ENCODE measurements at places on chromosomes 5 and 9. TPM values are rescaled to one million over a fixed set of nuclear protein-coding genes. Genes with fewer than 3 reads are reported as not detected.

GRCh38 chr9:106304401-106304920, 558.5 kb upstream of the ZNF462 start:
- DNase-seq: no peak

DNA sequence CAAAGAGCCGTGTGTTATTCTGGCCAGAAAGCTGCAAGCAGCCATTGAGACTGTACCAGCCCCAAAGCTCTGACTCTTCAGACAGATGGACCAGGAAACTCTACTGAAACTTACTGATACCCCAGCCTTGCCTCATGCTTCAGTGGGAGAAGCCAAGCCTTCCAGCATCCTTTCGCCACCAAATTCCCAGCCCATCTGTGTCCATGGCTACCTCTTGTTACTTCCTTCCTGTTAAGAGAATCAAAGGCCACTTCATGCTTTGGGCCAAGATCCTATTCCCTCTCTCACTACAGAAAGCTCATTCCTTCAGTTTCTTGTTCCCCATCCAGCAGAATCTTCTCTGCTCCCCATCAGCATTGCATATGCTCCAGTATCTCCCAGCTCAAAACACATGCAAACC, 46.9 kb upstream of the FREM1 start:
- no peak for DNase-seq

DNA sequence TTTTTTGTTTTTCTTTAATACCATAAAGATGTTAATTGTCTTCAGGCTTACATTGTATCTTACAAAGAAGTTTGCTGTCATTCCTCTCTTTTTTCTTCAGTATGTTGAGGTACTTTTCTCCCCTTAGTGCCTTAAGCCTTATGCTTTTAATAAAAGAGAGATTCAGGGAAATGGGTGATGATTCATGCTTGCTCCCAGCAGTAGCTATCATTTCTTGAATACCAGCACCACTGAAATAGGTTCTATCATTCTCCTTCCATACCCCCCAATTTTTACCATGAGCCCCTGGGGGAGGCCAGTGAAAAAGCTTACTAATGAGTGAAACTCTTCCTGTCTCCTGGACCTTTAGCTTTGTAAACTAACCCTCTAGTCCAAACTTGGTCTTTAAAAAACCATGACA, 165.0 kb downstream of the FBXL7 start:
- no peak for DNase-seq

DNA sequence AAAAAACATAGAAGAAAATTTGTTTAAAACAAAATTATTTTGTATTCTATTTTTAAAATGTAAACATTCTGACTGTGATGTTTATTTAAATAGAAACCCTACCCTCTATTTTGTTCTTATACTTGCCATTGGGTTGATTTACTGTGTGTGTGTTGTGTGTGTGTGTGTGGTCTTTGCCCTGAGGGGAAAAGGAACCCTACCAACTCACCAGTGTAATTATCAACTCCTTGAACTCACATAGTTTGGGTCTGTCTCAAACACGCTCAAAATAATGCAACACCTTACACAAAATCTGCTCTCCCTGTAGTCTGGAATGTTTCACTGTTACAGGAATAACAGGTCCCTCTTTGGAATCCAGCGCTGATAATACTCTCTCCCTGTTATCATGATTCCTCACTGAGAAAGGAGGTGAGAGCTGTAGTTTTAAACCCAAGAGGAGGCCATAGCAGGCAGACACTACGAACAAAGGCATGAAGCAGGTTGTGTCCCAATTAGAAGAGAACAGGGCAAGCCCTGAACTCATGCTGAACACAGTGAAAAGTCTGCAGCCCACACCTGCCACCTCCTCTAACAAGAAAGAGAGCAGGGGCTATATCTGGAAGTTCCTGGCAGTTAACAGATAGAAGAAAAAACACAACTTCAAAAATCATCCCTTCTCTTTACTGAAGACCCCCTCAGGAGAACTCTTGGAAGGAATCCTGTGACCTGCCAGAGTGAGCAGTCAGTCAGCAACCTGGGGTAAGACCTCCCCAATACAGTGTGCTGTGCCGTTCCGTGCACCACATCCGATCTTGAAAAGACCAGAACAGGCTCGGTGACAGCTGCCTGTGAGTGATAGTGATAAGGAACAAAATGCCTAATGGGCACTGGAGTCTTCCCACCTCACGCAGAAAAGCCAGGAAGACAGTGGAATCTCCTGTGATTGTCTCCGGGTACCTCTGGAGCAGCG, 608.1 kb upstream of the ADAMTS16 start:
- no peak for DNase-seq

DNA sequence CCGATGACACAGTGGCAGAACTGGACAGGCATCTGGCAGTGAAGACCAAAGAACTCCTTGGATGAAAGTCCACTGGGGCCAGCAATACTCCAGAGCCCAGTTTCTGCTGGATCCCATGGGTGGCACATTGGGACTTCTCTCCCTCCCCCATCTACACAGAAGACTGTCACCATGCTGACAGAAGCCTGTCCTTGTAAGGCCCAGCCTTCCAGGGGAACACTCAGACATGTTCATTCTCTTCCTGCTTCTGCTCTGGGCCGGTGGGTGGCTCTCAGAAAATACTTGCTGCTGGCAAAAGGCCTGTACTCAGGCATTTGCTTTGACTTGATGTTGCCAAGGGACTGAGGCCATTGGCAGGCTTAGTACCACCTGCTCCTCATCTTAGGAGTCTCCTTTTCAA, 48.3 kb upstream of the PTGS1 start:
- no peak for DNase-seq

DNA sequence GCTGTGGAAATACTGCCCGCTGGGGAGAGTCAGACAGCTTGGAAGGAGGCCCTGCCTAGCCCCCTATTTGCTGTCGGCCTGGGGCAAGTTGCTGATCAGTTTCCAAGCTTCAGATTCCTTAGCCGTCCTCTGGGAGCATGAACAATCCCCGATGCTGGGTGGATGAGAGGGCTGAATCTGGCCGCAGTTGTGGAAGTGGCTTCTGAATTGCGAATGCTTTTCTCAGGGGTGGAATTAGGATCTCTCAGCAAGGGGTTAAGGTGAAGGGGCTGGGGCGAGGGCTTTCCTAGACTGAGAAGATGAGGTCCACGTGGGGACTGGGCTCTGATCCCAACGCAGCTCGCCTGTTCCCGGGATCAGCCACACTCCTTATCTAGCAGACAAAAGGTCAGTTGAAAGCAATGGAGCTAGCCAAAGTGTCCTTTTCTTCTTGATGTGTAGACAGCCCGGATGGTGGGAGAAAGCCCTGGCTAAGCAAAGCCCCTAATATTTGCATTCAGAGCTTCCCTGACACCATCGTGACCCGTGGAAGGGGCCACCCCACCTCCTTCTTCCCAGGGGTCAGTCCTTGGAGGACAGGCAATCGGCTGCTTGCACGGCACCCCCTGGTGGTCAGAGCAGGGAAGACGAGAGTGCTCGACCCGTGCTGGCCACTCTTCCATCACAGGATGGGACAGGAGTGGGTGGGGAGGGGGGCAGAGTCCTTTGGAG, 54.9 kb downstream of the COL15A1 start:
- DNase-seq: peak; percentile 90

- no peak for DNase-seq
Measured at GRCh38 chr5:148791696-148792095, 34.7 kb upstream of the ADRB2 start.

GRCh38 chr5:355958-356357, 34.4 kb downstream of the AHRR start:
- DNase-seq: no peak

DNA sequence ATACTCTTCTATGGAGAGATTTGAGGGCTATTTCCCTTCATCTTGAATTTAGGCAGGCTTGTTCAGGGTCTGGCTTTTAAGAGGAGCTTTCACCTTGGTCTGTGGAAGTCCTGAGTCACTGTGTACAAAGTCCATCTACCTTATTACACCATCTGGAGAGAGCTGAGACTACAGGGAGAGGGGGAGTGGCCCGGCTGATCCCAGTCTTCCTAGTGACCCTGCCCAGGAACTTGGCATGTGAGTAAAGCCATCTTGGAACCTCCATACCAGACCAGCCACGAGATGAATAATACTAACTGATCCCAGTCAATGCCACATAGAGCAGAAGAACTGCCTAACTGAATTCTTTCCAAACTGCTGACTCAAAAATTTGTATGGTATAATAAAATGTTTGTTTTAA, 8.4 kb upstream of the IL6ST start:
- no peak for DNase-seq

DNA sequence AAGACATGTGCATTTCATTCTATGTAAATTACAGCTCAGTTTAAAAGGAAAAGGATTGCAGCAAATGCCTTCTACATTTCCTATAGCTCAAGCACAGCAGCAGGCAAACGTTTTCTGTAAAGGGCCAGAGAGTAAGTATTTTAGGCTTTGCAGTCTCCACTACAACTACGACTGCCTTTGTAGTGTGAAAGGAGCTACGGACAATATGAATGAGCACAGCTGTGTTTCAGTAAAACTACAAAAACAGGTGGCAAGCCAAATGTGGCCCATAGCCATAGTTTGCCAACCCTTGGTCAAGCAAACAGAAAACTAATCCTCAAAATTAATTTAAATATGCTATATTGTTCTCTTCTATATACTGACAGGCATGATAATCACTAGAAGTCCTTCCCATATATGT, 7.2 kb downstream of the PTBP3 start:
- no peak for DNase-seq

GRCh38 chr9:99359336-99359735, 137.3 kb downstream of the SEC61B start:
- DNase-seq: no peak

DNA sequence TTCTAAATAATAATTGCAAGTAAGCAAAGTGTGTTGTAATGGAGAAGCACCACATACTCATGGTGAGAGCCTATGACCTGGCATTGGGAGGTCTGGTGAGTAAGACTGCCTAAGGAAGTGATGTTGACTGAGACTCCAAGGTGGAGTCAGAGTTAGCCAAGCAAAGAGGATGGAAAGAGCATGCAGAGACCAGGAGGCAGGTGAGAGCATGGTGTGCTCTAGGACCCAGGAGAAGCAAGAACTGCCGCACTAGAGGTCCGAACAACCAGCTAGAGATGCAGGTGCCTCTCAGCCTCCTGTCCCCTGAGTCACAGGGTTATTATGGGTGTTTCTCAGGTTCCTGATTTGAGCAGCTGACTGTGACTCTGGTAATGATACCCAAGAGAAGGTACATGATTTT, 27.3 kb downstream of the ANP32B start:
- DNase-seq: no peak

- no peak for DNase-seq
Measured at GRCh38 chr9:110142868-110143481, 65.0 kb downstream of the C9orf152 start.

- DNase-seq: no peak
Measured at GRCh38 chr9:77469515-77470231, 178.4 kb downstream of the GNA14 start.

GRCh38 chr5:10863763-10864383, 102.8 kb upstream of the DAP start:
- DNase-seq: no peak

- DNase-seq: no peak
Measured at GRCh38 chr5:107418902-107419301, 251.8 kb downstream of the EFNA5 start.

GRCh38 chr5:114238771-114239313, 123.0 kb upstream of the KCNN2 start:
- no peak for DNase-seq

GRCh38 chr9:131841765-131842318, 102.0 kb upstream of the RAPGEF1 start:
- no peak for DNase-seq

GRCh38 chr5:153896117-153896516, 142.6 kb downstream of the FAM114A2 start:
- no peak for DNase-seq

GRCh38 chr5:45205403-45205961, 396.7 kb downstream of the MRPS30 start:
- DNase-seq: no peak

- no peak for DNase-seq
Measured at GRCh38 chr5:114953565-114953964, 216.1 kb downstream of the TRIM36 start.

- no peak for DNase-seq
Measured at GRCh38 chr9:114553202-114553601, 34.4 kb upstream of the ATP6V1G1 start.

GRCh38 chr5:131163276-131164119, 1.6 kb downstream of the HINT1 start:
- no peak for DNase-seq

DNA sequence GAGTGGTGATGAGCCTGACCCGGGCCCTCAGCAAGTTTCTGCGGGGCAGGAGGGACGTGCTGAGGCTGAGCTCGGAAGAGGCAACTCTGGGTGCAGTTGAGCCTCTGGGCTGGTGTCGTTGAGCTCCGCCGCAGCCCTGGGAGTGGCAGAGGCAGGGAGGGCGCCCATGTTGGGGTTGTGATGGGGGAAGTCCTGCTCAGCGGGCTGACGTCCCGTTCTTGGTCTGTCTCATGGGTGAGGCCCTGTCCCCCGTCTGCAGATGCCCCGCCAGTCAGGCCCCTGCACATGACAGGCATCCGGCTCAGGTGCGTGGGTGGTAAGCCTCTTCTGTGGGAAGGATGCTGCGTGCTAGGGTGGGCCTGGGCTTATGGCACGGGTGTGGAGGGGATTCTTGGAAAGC, 64.3 kb downstream of the RXRA start:
- no peak for DNase-seq

- no peak for DNase-seq
Measured at GRCh38 chr9:6816581-6816980, 58.8 kb downstream of the KDM4C start.

- DNase-seq: peak; percentile 46
Measured at GRCh38 chr9:128333451-128333869, 6.9 kb upstream of the SLC27A4 start.

GRCh38 chr5:139708434-139708861, 60.3 kb downstream of the CXXC5 start:
- no peak for DNase-seq

DNA sequence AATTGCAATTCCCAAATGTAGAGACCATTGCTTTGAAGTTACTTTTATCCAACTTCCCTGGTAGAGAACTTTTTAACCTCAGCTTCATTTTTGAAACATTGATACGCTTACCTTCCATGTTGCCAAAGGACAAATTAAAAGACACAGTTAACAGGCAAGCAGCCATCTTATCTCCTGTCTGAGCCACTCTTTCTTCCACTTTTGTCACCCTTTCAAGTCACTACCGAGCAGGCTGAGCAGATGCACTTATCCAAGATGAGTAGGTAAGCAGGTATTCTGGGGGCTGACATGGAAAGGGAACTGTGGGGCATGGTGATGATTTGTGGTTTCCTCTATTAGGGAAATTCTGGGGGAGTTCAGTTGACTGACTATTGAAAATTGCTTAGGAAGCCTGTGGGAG, 66.7 kb downstream of the DOCK2 start:
- no peak for DNase-seq

- DNase-seq: no peak
Measured at GRCh38 chr5:179504191-179504590, 46.2 kb upstream of the RUFY1 start.

Gene LAMC3
- total RNA-seq: 0.22 TPM

Gene PCDHB14
- total RNA-seq: 4.1 TPM

Gene CDO1
- 12.2 TPM for total RNA-seq

Gene ESM1
- total RNA-seq: 0.19 TPM

Gene PFN3
- total RNA-seq: not detected

Gene HAPLN1
- total RNA-seq: 0.19 TPM

Gene SLC36A2
- 0.60 TPM for total RNA-seq

Gene STPG3
- total RNA-seq: 1.4 TPM

Gene TTF1
- total RNA-seq: 17.2 TPM

Measured in Right ventricle myocardium inferior (tissue), 1 donor.